ENCODE measurements at places on chromosomes 1 and 21.

- no peak for DNase-seq
Observed at GRCh38 chr1:71668065-71668464, 587.2 kb upstream of the ZRANB2 start.

DNA sequence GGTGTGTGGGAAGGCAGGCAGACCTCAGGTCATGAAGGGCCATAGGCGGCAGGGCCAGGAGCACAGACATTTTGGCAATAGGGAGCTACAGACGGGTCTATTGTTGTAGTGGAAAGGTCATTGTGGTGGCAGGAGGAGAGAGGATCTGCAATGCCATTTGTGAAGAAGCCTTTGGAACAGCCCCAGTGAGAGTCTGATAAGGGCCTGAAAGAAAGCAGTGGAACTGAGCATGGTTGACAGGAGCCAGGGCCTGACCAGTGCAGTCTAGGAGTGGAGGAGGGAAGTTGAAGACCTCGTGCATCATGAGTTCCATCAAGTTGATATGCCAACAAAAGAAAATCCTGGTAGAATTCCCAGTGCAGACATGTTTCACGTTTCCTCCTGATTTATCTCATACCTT, 65.5 kb downstream of the UCK2 start:
- DNase-seq, result no peak

GRCh38 chr1:99652881-99653281, 7.0 kb downstream of the PALMD start:
- no peak for DNase-seq

DNA sequence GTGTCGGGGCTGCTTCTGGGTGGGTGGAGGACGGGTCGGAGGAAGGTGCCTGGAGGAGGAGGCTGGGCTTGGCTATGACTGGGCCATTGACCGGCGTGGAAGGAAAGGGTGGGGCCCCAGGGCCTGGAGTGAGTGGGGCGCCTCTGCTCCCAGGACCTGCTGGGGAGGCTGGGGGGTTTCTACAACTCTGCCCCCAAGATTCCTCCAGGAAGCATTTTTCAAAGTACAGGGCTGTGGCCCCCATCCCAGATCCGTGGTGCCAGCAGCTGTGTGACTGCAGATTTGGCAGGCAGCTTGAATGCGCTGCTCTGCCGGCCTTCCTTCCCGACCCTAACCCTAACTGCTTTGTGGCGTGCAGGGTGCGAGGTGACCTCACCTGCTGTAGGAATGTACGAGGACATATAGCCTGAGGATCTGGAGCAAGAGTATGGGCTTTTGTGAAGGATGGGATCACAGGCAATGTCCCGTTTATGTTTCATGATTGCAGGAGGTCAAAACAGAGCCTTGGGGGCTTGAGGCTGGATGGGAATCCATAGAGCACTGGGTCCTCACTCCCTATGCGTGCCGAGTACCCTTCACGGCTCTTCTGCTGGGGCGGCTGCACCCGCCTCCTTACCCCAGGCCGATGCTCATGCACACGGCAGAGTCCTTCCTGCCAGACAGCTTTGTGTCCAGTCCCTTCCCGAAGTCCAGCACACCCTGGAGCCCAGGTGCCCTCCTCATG, 24.7 kb downstream of the TRPM2 start:
- DNase-seq, result no peak

DNA sequence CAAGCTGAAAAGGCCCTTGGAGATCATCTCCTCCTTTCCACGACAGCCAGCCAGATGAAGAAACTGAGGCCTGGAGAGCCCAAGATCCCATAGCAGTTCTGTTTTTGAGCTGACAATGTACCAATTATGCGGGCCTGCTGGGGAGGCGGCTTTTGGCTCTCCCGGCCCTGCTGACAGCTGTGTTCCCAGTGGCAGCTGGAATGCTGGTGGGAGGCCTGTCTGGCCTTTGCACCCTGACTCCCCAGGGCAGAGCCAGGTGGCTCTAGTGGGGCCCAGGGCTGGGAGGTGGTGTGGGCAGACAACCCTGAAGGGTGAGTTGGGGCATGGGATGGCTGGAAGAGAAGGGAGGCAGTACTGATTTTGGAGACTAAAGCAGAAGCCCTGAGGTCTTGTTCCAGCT, 30.7 kb upstream of the WASF2 start:
- DNase-seq, result no peak

GRCh38 chr1:206445116-206445515, 25.2 kb upstream of the IKBKE start:
- no peak for DNase-seq

- DNase-seq, result no peak
Observed at GRCh38 chr1:3944578-3945125, 44.6 kb upstream of the C1orf174 start.

DNA sequence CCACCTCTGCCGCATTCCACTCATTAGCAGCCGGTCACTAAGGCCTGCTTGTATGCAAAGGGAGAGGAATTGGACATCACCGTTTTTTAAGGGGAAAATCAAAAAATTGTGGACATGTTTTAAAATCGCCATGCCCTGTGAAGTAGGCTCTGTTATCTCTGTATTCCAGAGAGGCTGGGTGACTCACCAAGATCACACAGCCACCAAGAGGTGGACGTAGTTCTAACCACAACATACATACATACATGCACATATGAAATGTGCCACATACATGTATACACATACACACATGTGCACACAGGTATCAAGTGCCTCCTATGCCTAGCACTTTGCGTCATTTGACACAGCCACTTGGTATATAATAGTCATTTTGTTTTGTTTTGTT, 16.0 kb upstream of the ZSCAN20 start:
- no peak for DNase-seq
